ENCODE measurements at places on chromosomes 11 and 22.

DNA sequence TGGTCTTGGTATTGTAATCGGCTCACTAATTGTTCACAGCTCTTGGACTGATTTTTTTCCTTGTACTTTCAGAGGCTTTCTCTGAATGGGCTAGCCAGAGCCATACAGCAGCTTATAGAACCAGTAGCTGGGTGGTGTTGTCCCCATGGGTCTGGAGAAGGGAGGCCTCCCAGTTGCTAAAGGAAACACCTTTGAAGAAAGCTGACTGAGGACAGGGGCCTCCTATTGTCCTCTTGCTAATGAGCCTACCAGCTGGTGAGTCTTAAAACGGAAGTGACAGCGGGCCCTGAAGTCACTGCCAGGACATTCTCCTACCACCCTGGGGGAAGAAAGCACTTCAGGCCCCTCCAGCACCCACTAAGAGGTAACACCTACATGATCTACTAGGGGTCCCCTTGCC lies 9.9 kb downstream of the FADS3 start:
- DNase-seq = no peak

DNA sequence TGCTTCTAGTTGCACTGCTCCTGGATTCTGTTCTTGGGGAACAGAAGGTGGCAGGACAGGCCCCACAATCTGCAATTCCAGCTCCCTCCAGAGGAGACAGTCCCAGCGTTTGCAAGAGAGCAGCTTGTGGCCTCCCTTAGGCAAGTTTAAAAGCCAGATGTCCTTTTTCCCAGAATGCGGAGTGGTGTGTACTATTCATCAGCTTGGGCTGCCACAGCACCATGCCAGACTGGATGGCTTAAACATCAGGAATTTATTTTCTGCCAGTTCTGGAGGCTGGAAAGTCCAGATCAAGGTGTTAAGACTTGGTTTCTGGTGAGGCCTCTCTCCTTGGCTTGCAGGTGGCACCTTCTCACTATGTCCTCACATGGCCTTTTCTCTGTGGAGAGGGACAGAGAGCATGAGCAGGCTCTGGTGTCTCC lies 11.7 kb downstream of the MIAT start:
- peak; percentile 14 for DNase-seq

GRCh38 chr11:131653260-131653659 lies 282.8 kb downstream of the NTM start:
- DNase-seq = no peak

DNA sequence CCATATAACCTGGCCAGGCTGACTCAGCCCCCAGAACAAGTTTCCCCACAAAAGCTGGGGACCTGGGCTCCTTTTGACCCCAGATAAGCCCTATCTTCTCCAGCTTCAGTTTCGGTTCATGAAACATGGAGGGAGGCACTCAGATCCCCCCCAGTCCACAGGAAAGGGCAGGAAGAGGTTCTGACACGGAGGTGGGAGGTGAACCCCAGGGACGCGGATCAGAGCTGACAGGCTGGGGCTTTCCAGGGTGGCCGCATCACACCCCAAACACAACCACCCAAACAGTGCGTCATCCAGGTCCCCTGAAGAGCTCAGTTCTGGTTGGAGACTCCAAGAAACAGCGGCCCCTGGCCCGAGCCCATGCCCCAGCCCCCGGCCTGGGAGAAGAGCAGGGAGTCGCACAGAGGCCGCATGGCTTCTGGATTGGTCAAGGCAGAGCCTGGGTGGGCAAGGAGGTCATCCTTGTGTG lies 44.3 kb upstream of the A4GALT start:
- no peak for DNase-seq

Measured in AG09319 (cell line).